ENCODE measurements at places on chromosomes 2 and 18.
A peak's percentile ranks its signal among the peaks of the same experiment; 100 is the strongest.

DNA sequence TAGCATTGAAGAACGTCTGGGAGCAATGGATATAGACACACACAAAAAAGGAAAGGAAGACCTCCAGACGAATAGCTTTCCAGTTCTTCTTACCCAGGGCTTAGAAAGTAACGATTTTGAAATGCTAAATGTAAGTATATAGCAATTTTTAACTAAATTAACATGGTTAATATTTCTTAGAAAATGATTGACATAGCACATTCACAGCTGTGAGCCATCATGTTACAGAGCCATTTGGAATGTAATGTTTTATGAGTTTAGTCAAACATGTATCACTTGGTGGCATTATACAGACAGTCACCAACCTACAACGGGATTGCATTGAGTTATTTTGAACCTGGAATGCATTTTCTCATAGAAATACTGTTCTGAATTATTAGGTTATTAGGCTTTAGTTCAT, 35.1 kb downstream of the WDR43 start:
- no peak for DNase-seq

GRCh38 chr2:20050646-20051531, 539 bp downstream of the LAPTM4A start:
- peak; percentile 77 for DNase-seq

- no peak for DNase-seq
Measured at GRCh38 chr18:60111525-60111924, 211.7 kb downstream of the PMAIP1 start.

DNA sequence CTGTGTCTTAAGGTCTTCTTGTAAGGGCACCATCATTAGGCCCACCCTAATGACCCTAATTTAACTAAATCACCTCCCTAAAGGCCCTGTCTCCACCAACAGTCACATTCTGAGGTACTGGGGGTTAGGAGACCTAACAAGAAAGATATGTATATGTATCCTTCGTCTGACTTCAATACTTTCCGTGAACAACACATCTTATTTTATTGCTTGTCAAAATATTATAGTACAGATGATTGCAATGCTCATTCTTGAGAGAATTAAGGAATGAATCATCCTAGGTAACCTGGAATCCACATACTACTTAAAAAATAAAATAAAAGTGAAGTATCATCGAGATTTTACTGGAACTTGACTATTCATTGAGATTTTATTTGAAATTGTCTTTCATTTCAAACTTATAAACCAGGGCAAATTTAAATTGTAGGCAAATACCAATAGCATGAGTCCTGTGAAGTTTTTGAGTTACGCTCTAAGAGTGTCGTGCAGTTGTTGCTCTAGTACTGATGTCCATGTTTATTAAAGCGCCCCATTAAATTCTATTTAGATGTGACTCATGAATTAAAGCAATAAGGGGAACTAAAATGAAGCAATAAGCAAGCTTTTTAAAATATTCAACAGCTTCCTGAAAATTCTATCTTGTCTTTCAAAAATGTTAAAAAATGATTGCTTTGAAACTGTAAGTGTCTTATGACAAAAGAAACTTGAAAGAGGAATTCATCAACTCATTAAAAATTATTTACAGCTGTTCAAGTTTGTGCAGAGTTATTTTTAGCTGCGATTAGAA, 40.0 kb downstream of the CCDC102B start:
- DNase-seq = no peak

GRCh38 chr2:74249406-74250122, 51.1 kb downstream of the MTHFD2 start:
- no peak for DNase-seq

GRCh38 chr2:170503563-170503962, 211.6 kb upstream of the SP5 start:
- peak; percentile 25 for DNase-seq

DNA sequence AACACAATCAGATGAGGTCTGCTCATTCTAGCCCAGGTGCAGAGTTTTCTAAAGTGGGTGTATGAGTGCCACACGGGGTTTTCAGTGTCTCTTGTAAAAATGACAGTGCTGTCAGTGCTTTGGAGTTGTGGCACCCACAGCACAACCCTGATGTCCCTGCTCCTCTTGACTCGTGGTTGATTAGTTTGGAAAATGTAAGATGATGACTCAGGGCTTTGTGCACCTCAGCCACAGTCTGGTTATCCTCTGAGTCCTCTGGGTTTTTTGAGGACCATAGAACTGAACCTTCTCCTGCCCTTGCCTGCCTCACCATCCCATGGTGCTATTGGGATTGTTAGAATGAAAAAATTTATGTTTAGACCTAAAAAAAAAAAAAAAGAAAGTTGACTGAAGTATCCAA, 105.6 kb downstream of the MYO1B start:
- no peak for DNase-seq

DNA sequence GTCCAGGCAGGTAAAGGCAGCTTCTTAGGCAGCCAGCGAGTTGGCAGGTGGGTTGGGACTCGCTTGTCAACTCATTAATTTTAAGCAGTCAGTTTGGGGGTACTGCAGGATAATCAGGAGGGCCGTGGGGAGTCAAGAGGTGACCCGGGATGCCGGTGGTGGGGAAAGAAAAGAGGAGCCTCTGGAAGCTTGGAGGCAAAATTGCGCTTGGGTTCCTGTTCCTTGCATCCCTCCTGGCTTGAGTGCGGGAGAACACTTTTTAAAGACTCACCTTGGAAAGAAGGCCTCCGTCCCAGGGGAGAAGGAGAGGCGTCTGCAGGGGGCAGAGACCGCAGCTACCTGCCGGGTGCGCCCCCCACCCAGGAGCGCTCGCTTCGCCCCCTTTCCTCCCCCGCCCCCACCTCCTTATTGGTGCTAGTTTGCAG, at the start of gene KCNJ3:
Gene KCNJ3, plus strand, starts transcription at position 400 of the 425 bp plus-strand sequence. CDS start 81 bp downstream, outside the sequence.
- no peak for DNase-seq

GRCh38 chr2:171939743-171940071, 17.4 kb downstream of the HAT1 start:
- no peak for DNase-seq

DNA sequence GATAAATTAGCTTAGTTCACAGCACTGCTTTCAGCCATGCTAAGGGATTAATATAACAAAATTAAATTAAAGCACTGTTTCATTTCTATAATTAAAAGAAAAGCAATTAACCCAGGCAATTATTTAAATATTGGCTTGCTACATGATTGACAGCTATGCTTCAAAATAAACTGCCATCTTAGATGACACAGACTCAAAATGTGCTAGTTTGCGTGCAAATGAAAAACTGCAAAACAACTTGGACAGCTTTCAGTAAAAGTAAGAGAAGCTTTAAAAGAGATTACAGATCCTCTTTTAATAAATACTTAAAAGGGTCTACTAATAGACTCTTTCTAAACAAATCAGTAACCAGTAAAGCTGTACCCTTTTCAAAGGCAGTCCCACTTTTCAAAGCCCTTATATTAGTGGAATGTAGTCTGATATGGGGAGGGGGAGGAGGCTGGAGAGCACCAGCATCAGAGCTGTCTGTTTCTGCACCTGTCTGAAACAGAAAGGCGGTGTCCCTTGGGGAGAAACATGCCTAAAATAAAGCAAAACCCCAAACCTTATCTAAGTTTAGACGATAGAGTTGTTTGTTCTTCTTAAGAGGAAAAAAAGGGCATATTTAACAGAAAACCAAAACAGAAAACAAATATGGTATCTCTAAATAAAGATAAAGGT, 20.8 kb downstream of the EIF2AK3 start:
- DNase-seq = no peak

- no peak for DNase-seq
Measured at GRCh38 chr18:3594760-3595368, 144.9 kb downstream of the TGIF1 start.

DNA sequence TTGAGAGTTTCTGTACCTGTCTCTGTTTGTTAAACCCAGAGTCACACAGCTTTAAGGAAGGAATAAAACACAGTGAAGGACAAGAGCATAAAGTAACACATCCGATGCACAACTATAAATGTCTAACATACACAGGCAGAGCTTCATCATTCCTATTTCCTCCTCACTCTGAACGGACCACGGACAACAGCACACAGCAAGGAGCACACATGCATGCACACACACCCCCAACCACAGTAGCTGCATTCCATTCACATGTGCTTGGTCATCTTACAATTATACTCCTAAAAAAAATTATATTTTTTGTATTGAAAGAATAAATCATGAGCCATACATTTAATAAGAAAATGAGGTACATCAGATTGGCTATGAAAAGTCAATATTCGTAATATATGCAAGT, 58.3 kb downstream of the ID2 start:
- DNase-seq = no peak

DNA sequence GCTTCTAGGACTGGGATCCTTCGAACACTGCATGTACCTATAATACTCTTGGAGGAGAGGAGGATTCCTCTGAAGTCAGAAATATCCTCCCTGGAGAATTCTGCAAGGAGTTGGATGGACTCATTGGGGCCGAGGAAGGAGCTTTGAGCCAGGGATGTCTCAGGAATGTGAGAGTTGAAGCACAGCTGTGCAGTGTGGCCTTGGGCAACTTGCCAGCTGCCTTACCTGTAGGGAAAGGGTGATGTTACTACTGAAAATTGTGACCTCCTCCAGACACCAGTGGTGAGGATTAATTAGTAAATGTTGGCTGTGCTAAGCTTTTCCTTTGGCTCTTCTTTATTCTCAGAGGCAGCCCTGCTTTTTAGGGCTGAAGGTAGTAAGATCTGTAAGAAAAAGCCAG, 41.4 kb downstream of the FMNL2 start:
- DNase-seq = no peak

- no peak for DNase-seq
Measured at GRCh38 chr18:50334546-50335152, 40.2 kb upstream of the SKA1 start.

- no peak for DNase-seq
Measured at GRCh38 chr18:76442413-76443171, 52.5 kb downstream of the ZNF516 start.

DNA sequence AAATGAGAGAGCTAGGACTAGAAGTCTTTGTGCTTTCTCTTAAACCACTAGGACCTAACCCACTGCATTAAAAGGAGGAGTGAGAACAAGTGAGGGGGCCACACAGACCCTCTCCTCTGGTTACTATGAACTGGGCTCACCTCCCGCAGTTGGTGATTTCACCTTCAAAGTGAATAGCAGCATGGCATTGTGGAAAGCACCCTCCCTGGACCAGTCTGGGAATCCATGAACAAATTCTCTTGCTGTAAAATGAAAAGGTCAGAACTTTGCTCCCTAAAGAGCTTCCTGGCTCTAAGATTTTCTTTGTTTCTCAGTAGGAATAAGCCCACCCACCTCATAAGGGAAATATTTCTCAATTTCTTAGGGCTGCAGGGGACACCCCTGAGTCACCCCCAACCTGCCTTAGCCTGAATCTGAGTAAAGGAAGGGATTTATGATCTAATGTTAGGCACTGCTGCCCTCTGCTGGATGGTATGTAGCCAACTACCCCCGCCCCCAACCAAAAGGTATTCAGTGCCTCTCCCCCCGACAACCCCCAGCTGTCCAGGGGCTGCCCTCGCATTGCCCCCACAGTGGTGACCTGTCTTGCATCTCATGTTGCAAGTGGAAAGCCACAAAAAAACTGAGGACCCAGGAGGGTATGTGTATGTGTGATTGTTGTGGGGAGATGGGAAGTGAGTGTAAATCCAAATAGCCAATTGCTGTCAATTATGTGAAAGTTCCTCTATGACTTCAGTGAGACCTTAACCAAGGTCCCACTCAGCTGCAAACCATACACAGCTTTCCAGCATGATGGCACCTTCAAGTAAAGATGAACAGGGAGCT, 230.9 kb upstream of the SLC14A2 start:
- DNase-seq = peak; percentile 27

DNA sequence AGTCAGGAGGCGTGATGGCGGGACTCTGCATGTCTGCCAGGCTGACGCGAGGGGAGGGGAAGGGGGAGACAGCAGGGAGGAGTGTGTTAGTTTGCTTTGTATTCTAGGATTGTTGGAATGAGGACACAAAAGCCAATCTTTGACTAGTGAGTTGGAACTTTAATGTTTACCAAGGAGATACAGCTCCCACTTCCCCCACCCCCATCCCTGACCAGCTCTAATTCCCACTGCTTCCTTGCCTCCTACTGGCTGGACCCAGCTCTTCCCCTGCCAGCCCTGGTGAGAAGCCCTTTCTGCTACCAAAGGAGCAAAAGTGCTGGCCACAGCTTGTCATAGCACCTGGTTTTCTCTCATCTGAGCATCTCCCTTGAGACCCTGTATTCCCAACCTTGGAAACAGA, 84.5 kb downstream of the CELF4 start:
- DNase-seq = no peak

DNA sequence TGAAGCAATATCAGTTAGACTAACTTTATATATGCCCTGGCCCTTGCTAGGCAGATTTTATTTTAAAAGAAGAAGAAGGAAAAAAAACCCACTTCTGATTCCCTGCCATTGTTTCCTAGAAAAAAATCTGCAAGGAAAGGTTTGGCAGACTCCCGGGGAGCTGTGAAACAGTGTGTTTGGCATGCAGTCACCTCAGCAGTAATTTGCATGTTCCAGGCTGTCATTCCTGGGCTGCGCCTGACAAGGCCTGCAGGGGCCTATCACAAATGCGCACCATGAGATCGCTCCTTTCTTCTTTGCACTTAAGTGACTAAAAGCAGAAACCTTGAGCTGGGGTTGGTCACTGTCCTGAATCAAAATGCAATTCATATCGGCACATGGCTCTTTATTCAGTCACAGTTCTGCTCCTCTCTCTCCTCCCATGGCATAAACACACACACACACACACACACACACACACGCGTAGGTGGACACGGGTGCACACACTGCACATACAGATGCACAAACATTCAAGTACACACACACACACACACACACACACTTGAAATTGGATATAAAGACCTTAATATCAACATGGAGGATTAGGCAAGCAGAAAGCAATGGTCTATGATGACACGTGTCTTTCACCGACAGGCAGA, 172.8 kb downstream of the MYT1L start:
- DNase-seq = no peak

DNA sequence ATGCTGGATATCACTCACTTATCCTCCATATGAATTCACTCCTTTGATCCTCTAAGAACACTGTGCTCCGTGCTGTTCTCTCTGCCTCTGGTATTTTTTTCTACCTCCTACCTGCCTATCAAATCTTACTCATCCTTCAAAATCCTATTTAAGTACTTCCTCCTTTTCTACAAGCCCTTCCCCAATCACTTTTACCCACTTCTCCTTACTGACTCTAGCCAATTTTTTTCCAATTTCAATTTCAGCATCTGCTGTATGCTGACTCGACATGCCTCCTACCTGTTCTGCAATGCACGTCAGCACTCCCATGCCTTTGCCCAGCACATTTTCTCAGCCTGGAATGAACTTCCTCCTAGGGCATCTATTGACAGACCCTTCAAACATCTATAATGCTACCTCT, 37.3 kb upstream of the LNPK start:
- DNase-seq = no peak

- no peak for DNase-seq
Measured at GRCh38 chr18:77105680-77106079, 26.9 kb downstream of the MBP start.

- DNase-seq = no peak
Measured at GRCh38 chr2:7102826-7103225, 185.6 kb downstream of the RNF144A start.

GRCh38 chr2:13758412-13758811, 874.1 kb upstream of the LRATD1 start:
- DNase-seq = no peak

- no peak for DNase-seq
Measured at GRCh38 chr18:78790960-78791359, 188.7 kb upstream of the SALL3 start.

- DNase-seq = no peak
Measured at GRCh38 chr18:78739115-78739514, 240.5 kb upstream of the SALL3 start.

- peak; percentile 84 for DNase-seq
Measured at GRCh38 chr2:72757177-72757775, 68.6 kb downstream of the EXOC6B start.
